ENCODE measurements at places on chromosomes 7 and 10. TPM values are rescaled to one million over a fixed set of nuclear protein-coding genes. Genes with fewer than 3 reads are reported as not detected.

GRCh38 chr10:17912754-17913153, 39.0 kb upstream of the SLC39A12 start:
- no peak for DNase-seq

GRCh38 chr10:22049635-22050034, 46.1 kb upstream of the DNAJC1 start:
- no peak for DNase-seq

DNA sequence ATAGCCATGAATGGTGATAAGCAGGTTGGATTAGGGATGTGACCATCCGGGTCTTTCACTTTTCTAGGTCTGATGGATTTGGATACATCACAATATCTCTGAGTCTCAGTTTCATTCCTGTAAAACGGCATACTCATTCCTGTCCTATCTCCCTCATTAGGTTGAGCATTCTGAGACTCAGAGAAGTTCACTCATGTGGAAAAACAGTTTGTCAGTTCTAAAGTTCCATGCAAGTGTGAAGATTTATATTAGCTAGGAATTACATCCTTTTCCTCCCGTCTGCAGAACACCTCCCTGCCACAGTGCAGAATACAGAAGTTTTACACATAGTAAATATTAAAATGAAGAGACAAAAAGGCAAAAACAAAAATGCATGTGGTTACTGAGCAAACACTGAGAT, 94.2 kb upstream of the SLC25A13 start:
- no peak for DNase-seq

DNA sequence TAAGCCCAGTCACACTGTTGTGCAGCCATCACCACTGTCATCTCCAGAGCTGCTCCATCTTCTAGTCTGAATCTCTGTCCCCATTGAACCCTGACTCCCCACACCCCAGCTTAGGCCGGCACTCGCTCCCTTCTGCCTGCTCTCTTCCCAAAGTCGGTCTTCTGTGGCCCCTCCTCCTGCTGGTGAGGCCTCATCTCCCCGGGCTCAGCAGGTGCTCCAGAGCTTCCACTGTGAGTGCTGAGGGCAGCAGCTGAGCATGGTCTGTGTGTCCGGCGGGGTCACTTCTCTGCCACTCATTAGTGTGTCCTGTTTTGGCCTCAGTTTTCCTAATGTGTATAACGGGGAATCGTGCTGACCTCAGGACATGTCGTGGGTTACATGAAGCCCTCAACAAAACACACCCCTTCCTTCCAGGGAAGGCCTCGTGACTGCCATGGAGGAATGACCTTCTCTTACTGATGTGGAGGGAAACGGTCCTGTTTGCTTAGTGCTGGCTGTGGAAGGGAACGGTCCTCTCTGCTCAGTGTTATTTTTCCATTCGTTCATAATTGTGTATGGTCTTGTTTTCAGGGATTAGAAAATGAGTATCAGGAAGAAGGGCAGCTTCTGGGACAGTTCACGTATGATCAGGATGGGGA, 4.3 kb upstream of the GET4 start:
- DNase-seq = no peak

DNA sequence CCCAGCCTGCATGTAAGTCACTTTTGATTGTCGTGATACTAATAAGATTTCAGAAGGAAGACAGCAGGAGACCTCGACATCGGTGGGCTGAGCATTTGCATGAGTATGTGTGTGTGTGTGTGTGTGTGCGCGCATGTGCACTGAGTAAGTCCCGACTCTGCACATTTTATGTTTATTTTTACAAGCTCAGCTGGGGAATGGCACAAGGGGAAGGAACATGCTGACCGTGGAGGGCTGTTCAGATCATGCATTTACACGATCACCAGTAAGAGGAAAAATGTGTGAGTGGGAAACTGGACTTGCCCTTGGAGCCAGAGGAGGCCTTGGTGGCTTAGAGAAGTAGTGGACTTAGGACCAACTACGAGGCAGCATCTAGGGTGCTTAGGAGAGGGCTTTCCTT, 41.3 kb downstream of the IL2RA start:
- no peak for DNase-seq

GRCh38 chr10:83165265-83165664, 974.0 kb upstream of the GHITM start:
- no peak for DNase-seq

DNA sequence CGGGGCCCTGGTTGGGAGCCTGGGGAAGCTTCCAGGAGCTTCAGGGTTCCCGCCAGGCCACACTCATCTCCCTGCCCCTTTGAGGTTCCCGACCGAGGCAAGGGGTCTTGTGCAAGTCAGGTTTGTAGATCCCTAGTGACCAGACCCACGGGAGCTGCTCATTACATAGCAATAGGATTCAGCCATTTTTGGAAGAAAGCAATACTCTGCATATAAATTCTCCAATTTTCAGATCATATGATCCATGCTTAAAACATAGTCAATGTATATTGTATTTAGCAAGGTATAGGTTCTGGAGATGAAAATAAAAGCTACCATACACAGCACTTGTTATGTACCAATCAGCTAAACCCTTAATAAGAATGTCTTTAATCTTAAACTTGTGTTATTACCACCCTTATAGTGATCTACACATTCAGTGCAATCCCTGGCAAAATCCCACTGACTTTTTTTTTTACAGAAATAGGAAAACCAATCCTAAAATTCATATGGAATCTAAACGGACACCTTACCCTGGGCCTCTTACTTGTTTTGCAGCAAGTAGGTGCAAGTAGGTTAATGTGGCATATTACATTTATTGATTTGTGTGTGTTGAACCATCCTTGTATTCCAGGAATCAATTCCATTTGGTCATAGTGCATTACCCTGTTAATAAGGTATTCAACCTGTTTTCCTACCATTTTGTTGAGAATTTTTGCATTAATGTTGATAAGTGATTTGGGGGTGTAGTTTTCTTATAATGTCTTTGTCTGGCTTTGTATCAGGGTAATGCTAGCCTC, 13.8 kb upstream of the FKBP9 start:
- DNase-seq = no peak

- DNase-seq = no peak
These were observed 5.4 kb downstream of the GPRIN2 start for GRCh38 chr10:46550795-46551700.

DNA sequence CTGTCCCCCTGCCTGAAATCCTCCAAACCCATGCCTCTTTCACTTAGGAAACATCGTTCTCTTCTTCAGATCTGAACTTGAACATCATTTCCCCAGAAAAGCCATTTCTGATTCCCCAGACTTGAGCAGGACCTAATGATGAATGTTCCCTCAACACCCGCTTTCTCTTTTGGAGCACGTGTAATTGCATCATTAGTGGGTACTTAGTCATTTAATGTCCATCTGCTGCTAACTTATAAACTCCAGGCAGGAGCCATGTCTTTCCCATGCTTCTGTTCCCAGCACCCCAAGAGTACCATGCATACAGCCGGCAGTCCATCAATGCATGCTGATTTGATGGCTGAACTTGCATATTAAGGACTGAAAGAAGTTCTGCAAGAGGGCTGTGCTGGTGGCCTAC, 36.5 kb upstream of the ECHDC3 start:
- DNase-seq = no peak

GRCh38 chr10:16527452-16527851, 5.8 kb upstream of the C1QL3 start:
- no peak for DNase-seq

The PRSS1 gene
- total RNA-seq = 4.4 TPM

Data from endodermal cell (in vitro differentiated cells).